Stimulated activated CD8-positive, alpha-beta memory T cell treated with anti-CD3 and anti-CD28 coated beads, Interleukin-15, amount 100 ng/mL, for 4 hours (primary cell): ENCODE measurements at places on chromosomes 4 and X.

GRCh38 chr4:55386073-55386472 lies 9.7 kb upstream of the TMEM165 start:
- no peak for DNase-seq

GRCh38 chr4:14446311-14446710 lies 556.0 kb upstream of the CPEB2 start:
- no peak for DNase-seq

GRCh38 chrX:45056428-45057145 lies 144.1 kb downstream of the DIPK2B start:
- no peak for DNase-seq

DNA sequence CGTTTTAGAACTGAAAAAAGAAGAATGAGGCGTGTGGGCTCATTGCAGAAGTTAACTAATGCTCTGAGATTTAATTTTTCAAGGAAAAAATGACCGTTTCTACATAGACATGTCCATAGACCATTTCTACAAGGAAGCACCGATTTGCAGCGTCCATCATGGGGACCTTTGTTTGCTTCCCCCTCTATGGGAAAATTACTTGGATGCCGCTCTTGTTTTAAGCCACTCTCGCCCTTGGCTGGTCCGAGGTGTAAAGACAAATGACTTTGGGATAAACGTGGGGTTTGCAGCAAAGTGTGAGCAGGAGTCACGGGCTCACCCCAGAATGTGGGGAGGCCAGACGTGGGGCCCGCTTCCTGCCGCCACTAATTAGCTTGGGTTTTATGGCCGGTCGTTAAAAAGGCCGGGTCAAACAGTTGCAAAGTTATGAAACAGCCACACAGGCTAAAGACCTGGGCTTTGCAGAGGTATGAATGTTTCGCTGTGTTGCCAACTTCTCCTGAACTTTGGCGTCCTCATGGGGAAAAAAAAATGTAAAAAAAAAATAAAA lies 235.9 kb downstream of the SHOX start:
- no peak for DNase-seq

GRCh38 chr4:176438401-176438800 lies 118.6 kb downstream of the SPCS3 start:
- no peak for DNase-seq

GRCh38 chr4:122854447-122855352 lies 28.1 kb downstream of the FGF2 start:
- DNase-seq, result no peak

- DNase-seq, result no peak
These were observed 42.5 kb downstream of the MID1 start for GRCh38 chrX:10577853-10578252.

DNA sequence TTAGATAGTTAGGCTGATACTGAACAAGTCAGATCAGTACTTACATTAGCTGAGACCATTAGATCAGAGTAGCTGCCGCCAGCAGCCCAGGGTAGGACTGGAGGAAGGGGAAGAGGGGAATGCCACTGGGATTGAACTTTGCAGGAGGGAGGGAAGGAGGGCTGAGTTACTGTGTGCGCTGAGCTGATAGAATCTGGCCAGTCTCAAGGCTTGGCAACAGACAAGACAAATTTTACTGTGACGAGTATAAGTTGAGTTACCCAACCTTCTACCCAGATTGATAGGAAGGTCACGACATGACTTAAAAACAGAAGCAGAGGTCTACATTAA lies 372.1 kb downstream of the OPHN1 start:
- no peak for DNase-seq
